ENCODE measurements at places on chromosomes 6 and 20.

DNA sequence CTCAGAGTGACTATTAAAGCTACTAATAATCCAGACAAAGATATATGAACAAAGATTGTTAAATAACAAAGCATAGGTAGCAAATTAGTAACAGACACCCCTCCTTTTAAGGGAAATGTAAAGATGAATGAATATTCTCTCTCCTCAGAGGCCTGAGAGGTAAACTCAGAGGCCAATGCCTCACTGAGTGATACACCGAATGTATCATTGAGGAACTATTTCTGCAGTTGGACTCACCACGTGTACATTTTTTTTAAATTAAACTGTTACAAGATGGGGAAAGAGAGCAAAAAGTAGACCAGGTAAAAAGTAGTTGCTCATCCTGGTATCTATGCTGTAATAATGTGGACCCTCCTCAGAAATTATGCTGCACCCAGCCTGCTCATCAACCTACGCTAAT, 72.3 kb upstream of the IPCEF1 start:
- DNase-seq: no peak

- no peak for DNase-seq
These were observed 14.8 kb downstream of the MDFI start for GRCh38 chr6:41652866-41653652.

- DNase-seq: no peak
These were observed 2.1 kb downstream of the PANK2 start for GRCh38 chr20:3890999-3891929.

GRCh38 chr6:108737594-108738546, 110.4 kb upstream of the ARMC2 start:
- DNase-seq: no peak

DNA sequence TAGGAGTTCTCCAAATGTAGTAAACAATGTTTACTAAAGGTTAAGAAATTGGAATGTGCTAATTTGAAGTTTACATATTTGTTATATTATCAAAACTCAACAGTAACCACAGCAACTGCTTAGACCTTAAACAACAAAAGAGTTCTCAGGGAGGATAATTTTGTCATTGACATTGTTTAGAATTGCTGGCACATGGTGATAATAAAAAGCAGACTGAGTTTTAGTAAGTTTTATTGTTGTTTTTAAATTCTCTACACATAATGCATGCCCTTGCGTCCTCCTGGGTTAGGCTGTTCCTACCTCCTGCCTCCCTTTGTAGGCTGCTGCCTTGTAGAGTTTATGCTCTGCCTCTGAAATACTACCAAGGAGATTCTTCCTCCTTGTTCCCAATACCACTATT, 28.7 kb downstream of the LAMA4 start:
- no peak for DNase-seq

DNA sequence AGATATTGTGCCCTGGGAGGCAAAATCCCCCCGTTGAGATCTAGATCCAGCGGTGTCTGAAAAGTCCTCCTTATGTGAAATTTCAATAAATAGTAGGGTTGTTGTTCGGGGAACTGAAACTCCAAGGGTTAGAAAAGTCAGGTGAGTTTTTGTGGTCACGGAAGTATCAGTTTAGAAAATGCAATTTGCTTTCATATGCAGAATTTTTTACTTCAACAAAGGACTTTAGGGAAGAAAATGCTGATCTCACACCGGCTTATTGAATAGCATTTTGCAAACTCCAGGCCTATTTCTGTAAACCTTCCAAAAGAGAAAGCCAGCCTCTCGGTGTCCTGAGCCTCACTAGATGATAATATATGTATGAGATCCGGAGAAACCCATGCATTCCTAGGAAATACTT, 254.7 kb downstream of the TSHZ2 start:
- DNase-seq: no peak

DNA sequence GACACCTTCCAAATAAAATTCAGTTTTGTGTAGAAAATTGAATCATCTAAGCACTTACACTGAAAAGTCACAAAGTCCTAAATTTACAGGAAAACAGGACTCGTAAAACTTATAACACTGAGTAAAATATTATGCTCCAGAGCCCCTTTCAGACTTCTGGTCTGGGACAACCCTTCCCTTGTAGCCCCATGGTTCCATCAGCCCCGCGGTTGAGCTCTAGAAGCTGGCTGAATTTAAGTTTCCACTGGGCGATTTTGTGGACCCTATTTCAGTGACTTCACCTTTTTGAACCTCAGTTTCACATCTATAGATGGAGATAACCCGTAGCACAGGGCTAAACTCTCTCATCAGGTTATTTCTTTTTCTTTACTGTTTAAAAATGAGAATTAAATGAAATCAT, 117.7 kb upstream of the BACH2 start:
- DNase-seq: no peak
